ENCODE measurements at places on chromosomes 6 and 20.
A peak's percentile ranks its signal among the peaks of the same experiment; 100 is the strongest.

- no peak for DNase-seq
These were observed 30.4 kb upstream of the RNF24 start for GRCh38 chr20:4045741-4046140.

DNA sequence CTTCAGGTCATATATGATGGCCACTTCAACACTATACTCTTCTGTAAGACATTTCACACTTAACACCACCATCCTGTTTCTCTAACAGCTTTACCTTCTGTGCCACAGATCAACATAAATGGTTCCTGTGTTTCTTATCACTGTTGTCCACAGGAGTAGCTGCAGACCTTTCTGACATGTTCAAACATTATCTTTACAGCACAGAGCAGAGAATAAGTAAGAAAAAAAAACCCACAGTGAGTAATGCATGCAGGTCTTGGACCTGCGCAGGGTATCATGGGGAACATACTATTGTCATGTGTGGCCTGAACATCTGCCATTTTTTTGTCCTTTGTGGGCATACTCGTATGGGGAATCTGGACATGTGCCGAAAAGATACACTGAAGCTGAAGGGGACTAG is 161.9 kb downstream of the KIF16B start:
- no peak for DNase-seq

GRCh38 chr20:57808264-57809070 is 98.7 kb upstream of the PMEPA1 start:
- DNase-seq = no peak

- no peak for DNase-seq
These were observed 54.0 kb downstream of the PSMG4 start for GRCh38 chr6:3312604-3313231.

GRCh38 chr6:137856138-137856898 is 10.7 kb upstream of the TNFAIP3 start:
- no peak for DNase-seq

- DNase-seq = no peak
These were observed 27.4 kb upstream of the VAPB start for GRCh38 chr20:58361481-58362205.

GRCh38 chr6:4466769-4467480 is 309.3 kb upstream of the CDYL start:
- DNase-seq = no peak

- DNase-seq = no peak
These were observed 34.7 kb downstream of the DUSP22 start for GRCh38 chr6:326896-327537.

DNA sequence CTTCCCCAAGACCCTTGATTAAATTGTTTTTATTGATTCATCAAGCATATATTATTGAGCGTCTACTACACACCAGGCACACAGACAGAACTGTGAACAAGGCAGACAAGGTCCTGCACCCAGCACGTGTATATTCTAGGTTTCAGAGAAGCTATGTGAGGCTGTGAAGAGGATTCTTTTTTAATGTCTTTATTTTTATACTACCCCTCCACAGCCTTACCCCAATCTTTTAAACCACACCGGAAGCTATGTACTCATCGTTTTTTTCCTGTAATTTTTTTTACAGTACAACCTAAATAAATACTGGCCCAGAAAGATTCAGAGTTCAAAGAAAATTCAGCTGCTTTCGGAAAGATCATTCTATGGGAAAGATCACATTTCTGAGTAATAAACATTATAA is 10.0 kb downstream of the SGK1 start:
- DNase-seq = no peak

- DNase-seq = no peak
These were observed 61.2 kb downstream of the ZFP64 start for GRCh38 chr20:52130406-52130805.

DNA sequence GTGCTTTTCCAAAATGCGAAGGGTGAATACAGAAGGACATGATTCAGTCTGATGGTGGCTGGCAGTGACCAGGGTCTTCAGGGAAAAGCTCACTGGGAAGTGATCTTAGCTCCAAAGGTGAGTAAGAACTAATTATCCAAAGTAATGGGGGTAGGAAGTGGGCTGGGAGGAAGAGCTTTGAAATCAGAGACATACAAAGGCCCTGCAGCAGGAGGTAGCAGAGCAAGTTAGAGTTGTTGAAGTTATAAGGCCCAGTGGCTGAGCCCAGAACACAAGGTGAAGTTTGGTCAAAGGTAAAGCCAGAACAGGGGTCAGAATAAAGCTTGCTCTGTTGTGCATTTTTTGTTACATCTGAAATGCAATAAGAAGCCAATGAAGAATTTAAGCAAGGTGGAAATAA is 81.2 kb downstream of the PLCB1 start:
- no peak for DNase-seq

DNA sequence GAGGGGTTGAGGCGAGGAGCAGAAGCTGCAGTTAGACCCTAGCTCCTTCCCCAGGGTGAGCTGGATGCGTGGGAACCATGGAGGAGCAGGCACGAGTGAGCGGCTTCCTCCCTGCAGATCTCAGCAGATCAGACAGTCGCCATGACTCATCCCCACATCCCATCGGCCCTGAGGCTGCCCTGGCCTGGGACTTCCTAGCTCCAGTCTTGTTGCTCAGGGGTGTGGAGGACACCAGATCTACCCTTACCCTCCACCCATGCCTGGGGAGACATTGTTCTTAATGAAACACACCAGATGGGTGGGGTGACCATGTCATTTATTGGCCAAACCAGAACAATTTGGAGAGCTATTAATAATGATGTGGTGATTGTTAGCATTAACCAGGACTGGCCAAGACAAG is 36.3 kb upstream of the TGM2 start:
- no peak for DNase-seq

GRCh38 chr6:89021629-89022028 is 58.2 kb upstream of the RNGTT start:
- no peak for DNase-seq

DNA sequence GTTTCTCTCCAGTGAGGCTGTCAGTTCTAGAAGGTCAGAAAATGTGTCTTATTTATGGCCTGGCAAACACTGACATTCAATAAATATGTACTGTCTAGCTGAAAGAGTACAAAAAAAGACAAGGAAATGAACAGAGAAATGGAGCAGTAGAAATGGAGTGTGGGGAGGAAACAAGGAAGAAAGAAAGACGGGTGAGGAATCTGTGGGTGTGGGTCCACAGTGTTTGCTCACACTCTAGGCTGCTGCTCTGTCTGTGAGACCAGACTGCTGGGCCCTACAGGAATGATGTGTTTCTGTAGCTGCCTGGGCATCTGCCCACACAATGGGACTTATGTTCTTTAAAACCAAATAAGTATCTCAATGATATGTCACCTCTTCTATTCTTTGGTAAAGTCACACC is 114.2 kb downstream of the MOXD1 start:
- DNase-seq = no peak

GRCh38 chr6:72793641-72794395 is 172.0 kb downstream of the KCNQ5 start:
- DNase-seq = no peak

DNA sequence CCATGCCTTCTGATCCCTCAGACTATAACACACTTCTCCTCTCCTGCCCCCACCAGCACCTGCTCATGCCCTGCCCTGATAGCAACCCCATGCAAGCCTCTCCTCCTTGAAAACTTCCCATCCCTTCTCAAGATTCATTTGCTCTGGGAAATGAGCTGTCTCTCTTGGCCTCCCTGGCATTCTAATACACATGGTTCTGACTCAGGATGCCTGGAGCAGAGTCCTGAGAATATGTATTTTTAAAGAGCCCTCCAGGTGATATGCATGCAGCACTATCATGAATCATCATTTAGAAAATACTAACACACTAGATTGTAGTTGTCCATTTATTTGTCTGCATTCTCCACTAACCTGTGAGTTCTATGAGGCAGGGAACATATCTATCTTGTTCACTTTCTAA is 26.6 kb downstream of the HDGFL1 start:
- DNase-seq = no peak

DNA sequence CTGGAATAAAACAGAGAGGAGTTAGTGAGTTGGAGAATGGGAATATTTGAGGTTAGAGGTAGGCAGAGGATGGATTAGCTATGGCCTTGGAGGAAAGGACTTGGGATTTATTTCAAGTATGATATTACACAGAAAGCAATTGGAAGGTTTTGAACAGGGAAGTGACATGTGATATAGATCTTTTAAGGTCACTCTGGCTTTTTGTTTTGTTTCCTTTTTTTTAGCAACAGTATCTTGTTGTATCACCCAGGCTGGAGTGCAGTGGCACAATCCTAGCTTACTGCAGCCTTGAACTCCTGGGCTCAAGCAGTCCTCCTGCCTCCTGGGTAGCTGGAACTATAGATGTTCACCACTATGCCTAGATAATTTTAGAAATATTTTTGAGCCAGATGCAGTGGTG is 190.3 kb downstream of the UTRN start:
- DNase-seq = no peak

DNA sequence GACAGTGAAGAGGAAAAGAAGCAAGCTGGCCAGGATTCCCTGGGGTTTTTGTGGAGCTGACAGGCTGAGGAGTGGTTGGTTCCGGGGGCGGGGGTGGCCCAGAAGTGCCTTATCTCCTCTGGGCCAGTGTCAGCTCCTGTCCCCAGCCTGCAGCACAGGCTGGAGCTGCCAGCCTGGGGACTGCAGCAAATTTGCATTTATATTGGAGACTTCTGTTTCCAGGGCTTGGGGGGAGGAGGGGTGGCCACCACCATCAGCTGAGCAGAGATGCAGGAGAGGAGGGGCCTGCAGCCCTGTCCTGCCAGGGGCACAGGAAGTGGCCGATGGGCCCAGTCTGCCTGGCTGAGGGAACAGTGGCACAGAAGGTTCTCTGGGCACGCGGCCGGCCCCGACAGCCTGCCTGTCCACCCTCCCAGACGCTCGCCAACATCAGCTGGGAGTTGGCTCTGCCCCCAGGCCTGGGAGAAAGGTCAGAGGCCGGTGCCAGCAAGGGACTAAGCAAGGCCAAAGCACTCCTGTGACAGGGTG is 24.3 kb upstream of the SCRT2 start:
- DNase-seq = no peak

DNA sequence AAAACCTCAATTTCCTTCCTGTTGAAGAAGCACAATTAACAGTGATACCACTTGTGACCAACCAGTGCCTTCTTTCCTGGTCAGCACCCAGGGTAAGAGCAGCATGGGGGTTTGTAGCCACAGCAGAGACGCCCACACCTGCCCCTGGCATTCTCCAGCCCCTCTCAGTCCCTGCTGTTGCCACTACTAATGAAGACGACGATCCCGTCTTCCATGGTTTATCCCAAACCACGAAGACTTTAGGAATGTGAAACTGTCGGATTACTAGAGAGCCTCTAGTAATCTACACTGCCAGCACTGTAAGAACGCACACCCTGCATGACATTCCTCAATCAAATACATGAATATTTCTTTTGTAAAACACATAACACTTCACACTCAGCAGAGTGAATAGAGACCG is 60.0 kb downstream of the GINS1 start:
- no peak for DNase-seq

DNA sequence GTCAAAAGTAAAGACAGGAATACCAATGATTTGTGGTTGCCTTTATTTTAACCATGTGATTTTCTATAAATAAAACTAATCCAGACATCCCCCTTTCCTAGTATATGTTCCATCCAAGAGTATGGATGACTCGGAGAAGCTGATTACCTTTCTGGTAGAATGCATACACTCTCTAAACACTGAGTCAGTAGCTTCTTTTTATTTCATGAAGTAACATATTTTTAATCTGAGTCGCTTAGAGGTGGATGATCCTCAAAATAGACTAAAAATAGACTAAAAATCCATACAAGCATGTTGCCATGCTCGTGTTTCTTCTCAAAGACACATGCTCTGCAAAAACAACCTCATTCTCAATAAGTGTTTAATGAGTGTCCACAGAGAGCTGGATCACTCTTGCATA is 263.7 kb downstream of the COL12A1 start:
- DNase-seq = no peak

- no peak for DNase-seq
These were observed 43.7 kb downstream of the DAAM2 start for GRCh38 chr6:39835821-39836295.

DNA sequence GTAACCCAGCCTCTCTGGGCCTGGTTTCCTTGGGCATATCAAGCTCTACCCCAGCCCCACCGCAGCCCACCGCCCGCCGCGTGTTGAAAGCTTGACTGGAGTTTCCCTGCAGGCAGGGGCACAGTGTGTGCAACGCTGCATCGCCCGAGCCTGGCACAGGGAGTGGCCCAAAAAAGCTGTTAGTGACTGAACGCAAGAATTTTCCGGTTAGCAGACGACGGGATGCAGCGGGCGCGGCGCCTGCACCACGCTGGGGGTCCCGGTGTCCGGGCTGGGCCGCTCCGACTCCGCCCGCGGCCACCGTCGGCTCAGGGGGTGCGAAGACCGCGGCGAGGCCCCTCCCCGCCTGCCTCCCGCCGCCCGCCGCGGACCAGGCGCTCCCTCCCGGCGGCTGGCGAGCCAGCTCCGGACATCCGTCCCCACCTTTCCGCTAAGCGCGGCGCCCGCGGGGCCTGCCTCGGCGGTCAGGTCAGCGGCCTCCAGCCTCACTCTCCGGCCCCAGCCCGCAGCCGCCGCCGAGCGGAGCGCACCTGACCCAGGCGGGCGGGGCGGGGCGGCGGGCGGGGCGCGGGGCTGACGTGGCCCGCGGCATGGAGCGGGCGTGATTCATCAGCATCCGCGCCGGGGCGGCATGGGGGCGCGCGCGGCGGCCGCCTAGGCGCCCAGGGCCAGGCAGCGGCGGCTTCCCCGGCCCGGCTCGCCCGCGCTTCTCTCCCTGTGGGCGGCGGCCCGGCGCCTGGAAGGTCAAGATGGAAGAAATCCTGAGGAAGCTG is at the start of gene ARFGEF3:
Gene ARFGEF3, plus strand, starts transcription at position 602 of the 773 bp plus-strand sequence. Its CDS starts 148 bp downstream, at position 750.
- peak; percentile 15 for DNase-seq

DNA sequence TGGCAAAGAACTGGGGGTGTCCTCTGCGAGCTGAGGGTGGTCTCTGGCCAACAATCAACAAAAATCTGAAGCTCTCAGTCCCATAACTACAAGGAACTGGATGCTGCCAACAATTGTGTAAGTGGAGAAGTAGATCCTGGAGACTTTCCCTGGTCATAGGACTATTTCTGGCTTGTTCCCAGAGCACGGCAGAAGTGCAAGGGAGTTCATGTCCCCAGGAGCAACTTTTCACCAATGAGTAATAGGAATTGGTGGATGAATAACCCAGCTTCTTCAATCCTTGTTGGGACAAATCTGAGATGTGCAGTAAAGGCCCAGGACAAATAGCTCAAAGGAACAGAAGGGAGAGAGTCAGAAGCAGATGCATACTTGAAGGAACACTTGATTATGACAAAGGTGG is 95.5 kb downstream of the QRSL1 start:
- no peak for DNase-seq

- DNase-seq = no peak
These were observed 299.5 kb downstream of the PRL start for GRCh38 chr6:21997119-21998037.

All from stimulated activated CD4-positive, alpha-beta T cell treated with anti-CD3 and anti-CD28 coated beads, TNF-alpha, amount 100 ng/mL, for 1 hour (primary cell).